ENCODE measurements at places on chromosomes 12 and 14. TPM values are rescaled to one million over a fixed set of nuclear protein-coding genes. Genes with fewer than 3 reads are reported as not detected.
A peak's percentile ranks its signal among the peaks of the same experiment; 100 is the strongest.

DNA sequence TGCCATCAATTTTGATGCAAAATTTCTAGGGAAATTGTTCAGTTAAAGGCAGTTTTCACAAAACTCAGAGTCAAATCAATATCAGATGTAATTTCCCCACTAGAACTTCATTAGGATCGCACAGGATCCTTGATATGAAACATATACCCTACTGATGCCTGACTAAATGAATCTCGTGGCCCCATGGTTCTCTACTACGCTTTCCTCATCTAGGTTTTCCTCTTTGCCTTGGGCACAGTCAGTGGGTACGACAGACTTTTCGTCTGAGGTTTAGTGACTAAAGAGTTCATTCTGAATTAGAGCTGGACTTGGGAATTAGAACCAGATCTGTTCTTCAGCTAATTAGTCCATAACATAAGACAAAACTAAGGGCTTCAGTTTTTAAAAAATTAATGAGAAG is 42.5 kb upstream of the GNPNAT1 start:
- H3K4me3 ChIP-seq: no peak overlapping the region
- no peaks in the 10 kb centered on the region for H3K27me3 ChIP-seq
- peaks cover 13% of the 10 kb centered on the region for H3K4me1 ChIP-seq
- H3K27ac ChIP-seq: no peak overlapping the region
- DNase-seq: no peak

GRCh38 chr12:31016057-31016456 is 57.6 kb upstream of the DDX11 start:
- H3K27ac ChIP-seq: no peak overlapping the region
- no peaks in the 10 kb centered on the region for H3K36me3 ChIP-seq
- DNase-seq: no peak

DNA sequence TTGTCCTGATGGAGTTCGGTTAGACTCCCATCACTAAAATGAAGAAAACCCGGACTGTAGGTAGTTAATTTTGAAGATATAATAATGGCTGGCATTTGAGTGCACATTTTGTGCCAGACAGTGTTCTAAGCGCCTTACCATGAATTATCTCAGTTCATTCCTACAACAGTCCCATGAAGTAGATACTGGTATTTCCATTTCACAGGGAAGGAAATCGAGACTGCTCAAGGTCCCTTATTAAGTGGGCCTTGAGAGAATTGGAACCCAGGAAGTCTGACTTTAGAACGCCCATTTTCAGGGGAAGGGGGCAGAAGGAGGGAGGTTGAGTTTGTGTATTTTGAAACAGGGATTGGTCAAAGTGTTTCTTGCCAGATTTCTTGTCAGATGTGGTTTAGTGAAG is 855 bp downstream of the MNAT1 start:
- H3K4me3 ChIP-seq: peak overlapping the region; percentile 99
- H3K27ac ChIP-seq: no peak overlapping the region
- no peak for DNase-seq
- H3K4me1 ChIP-seq: no peaks in the 10 kb centered on the region
- no peaks in the 10 kb centered on the region for H3K27me3 ChIP-seq
- no peaks in the 10 kb centered on the region for H3K36me3 ChIP-seq

DNA sequence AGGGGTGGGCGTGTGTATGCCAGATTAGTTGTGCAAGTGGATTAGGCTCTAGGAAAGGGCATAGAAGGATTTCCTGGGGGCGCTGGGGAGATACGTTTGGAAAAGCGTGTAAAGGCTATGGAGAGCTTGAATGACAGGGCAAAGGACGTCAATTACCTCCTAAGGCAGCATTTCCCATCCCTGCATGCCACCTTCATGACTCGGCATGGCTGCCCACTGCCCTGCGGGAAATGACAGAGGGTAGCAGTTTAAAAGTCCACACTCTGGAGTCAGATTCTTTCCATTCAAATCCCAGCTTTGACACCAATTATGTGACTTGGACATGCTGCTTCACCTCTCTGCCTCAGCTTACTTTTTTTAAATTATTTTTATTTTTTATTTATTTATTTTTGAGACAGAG is 14.8 kb upstream of the TMEM229B start:
- H3K4me1 ChIP-seq: no peaks in the 10 kb centered on the region
- no peaks in the 10 kb centered on the region for H3K36me3 ChIP-seq
- H3K27ac ChIP-seq: no peak overlapping the region

Gene ACTR10
- total RNA-seq: 34.6 TPM

Gene MAP4K5
- 35.3 TPM for total RNA-seq

GRCh38 chr12:125469683-125470082 is 404.4 kb downstream of the AACS start:
- H3K27me3 ChIP-seq: no peaks in the 10 kb centered on the region
- no peak overlapping the region for H3K4me3 ChIP-seq
- H3K27ac ChIP-seq: no peak overlapping the region
- H3K36me3 ChIP-seq: no peaks in the 10 kb centered on the region

Gene PKP2
- total RNA-seq: 44.2 TPM

- peak overlapping the region; percentile 46 for H3K4me3 ChIP-seq
- H3K4me1 ChIP-seq: peaks cover 12% of the 10 kb centered on the region
- no peaks in the 10 kb centered on the region for H3K36me3 ChIP-seq
- peak overlapping the region; percentile 53 for H3K27ac ChIP-seq
- DNase-seq: peak; percentile 69
- H3K27me3 ChIP-seq: no peaks in the 10 kb centered on the region
Observed at GRCh38 chr12:116358893-116359761, 81.6 kb upstream of the MED13L start.

Measured in H1 (cell line).